ENCODE measurements at places on chromosomes 2 and 18.

DNA sequence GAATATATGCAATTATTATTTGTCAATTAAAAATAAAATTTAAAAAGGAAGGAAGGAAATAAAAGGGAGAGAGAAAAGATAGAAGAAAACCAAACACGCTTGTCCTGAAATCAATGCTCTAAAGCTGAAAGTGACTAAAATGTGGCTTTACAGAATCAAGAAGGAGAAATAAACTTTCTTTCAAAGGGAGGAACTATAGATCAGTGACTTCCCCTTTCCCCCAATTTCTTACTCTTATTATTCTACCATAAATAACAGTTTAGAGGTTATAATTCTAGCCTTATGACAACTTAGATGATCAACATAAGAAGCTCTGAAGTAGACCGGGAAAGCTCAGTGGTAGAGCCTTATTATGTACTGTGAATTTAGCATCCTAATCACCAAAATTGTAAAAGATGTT lies 122.5 kb downstream of the ARHGAP15 start:
- no peak for DNase-seq

DNA sequence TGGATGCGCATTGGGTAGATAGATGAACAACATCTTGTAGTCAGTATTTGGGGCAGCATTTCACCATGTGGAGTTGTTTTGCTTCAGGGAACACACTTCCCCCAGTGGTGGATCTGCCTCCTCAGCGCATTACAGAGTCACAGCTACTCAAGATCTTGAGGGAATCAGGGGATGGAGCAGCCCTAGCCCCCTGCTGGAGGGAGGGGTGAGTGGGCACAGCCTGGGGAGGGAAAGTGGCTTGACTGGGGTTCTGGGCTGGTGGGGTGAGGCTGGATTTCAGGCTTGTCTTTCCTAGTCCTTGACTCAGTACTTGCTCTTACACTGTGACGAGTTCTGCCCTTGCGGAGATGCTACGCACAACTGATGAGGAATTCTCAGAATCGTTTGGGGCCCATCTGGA lies 271.0 kb upstream of the HS6ST1 start:
- no peak for DNase-seq

DNA sequence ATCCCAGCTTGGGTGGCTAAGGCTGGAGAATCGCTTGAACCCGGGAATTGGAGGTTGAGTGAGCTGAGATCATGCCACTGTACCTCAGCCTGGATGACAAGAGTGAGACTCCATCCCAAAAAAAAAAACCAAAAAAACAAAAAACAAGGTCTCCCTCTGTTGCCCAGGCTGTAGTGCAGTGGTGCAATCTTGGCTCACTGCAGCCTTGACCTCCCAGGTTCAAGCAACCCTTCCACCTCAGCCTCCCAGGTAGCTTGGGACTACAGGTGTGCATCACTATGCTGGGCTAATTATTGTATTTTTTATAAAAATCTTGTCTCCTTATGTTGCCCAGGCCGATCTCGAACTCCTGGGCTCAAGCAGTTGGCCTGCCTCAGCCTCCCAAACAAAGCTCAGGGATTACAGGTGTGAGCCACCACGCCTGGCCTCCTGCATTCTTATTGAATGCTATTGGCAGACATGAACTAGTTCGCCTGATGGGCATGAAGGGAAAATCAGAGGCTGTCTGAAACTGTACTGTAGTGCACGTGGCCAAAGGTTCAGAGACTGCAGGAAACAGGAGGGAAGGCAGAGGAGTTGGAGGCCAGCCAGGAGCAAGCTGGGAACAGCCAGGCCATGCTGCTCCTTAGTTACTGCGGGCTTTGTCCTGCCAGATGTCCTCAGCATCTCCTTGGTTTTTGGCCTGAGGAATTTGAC lies 16.0 kb upstream of the ASXL2 start:
- peak; percentile 18 for DNase-seq

- no peak for DNase-seq
Observed at GRCh38 chr2:121017396-121017795, 267.6 kb downstream of the TFCP2L1 start.

GRCh38 chr2:112916145-112916571 lies 5.2 kb downstream of the IL37 start:
- no peak for DNase-seq

GRCh38 chr2:227890495-227891079 lies 19.2 kb downstream of the DAW1 start:
- peak; percentile 46 for DNase-seq

DNA sequence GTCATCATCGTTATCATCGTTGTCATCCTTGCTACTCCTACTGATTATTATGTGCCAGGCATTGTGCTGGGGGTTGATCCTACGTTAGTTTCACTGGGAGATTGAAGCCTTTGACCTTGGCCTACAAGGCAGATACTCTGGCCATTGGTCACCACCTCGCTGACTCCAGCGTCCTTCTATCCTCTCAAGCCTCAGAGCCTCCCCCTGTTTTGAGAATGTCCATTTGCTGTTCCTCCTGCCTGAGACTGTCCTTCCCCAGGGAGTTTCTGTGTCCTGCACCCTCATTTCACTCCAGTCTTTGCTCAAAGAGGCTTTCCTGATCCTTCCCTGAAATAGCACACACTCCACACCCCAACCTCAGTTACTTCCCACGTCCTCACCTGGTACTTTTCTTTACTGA lies 57.8 kb downstream of the ACAA2 start:
- no peak for DNase-seq

- DNase-seq: peak; percentile 16
Observed at GRCh38 chr18:47931718-47932103, 1.3 kb upstream of the SMAD2 start.

GRCh38 chr2:199999166-199999565 lies 43.8 kb downstream of the MAIP1 start:
- no peak for DNase-seq

GRCh38 chr2:206225435-206226232 lies 48.8 kb upstream of the ZDBF2 start:
- DNase-seq: no peak

DNA sequence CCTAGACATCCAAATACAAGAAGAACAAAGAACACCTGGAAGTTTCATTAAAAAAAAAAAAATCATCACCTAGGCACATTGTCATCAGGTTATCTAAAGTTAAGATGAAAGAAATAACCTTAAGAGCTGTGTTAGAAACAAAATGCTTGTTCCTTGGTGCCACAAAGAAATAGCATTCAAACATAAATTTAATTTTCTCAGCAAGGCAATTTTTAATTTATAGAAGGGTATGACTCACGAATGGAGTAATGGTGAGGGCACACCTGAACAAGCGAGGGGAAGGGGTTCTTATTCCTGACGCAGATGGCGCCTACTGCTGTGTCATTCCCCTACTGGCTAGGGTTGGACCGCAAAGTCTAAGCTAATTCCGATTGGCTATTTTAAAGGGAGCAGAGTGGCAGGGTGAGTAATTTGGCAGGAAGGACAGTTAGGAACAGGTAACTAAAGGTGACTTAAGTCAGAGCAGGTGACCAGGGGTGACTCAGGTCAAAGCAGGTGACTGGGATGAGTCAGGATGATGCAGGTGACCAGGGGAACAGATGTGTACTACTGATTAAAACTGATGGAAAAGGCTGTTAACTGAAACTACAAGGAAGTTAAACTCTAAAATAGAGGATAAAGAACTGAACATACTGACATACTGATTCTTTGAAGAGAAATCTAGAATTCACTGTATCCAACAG lies 30.0 kb upstream of the TWSG1 start:
- DNase-seq: no peak

- DNase-seq: no peak
Observed at GRCh38 chr2:129024796-129025195, 706.1 kb upstream of the HS6ST1 start.

GRCh38 chr2:144281476-144281875 lies 238.4 kb downstream of the ZEB2 start:
- no peak for DNase-seq

DNA sequence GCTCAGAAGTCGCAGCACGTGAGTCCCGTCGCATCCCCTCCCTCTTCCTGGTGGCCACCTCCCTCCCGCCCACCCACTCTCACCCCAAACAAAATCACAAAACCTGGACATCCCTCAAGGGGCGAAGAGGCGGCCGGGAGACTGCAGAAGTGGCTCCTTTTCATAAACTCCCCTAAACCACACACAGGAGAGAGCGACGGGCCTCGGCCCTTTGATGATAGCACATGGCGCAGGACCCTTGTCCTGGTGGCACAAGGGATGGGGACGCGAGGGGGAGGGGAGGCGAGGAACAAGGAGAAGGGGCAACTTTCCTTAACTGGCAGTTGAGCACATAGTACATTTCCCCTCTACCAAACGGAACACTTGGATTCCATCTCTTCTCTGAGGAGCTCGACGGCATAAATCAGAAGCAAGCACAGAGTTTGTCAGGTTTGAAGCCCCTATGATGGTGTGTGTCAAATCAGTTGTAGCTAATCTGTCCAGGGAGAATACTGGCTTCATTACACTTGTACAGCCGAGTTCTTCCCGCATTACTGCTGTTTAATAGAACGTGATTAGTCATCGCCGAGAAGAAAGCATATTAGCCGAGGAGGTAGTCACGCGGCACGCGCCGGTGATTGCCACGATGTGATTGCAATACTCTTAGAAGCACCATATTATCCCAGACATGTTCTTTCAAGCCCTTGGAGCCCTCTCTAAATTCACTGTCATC lies 43.8 kb downstream of the GBX2 start:
- no peak for DNase-seq

GRCh38 chr2:119289093-119289492 lies 65.5 kb downstream of the STEAP3 start:
- no peak for DNase-seq

- DNase-seq: peak; percentile 65
Observed at GRCh38 chr2:15023221-15023620, 390.7 kb downstream of the LRATD1 start.

All from fibroblast of skin of right quadriceps (primary cell).